Fibroblast of skin of right biceps (primary cell): ENCODE measurements at places on chromosomes 7 and 10.

DNA sequence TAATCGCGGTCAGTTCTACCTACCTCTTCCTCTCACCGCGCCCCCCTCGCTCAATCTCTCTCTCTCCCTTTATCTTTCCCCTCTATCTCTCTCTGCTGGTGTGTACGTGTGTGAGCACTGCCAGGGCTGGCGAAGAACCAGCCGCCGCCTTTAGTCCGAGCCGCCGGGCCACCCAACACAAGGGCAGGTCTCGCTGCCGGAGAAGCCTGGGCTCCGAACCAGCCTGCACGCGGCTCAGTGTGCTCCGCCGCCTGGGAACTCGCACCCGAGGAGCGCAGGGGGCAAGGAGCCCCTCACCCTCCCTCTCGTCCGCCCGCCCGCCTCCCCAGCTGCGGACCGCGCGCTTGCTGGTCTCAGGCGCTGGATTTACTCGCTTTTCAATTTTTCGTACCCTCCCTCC, 1.7 kb downstream of the NXPH1 start:
- DNase-seq = no peak

- DNase-seq = peak; percentile 26
Measured at GRCh38 chr10:16520900-16521299, 779 bp downstream of the C1QL3 start.

GRCh38 chr10:3491571-3491970, 293.4 kb downstream of the KLF6 start:
- DNase-seq = no peak

GRCh38 chr10:103546401-103546800, 52.9 kb downstream of the NEURL1 start:
- DNase-seq = no peak

- no peak for DNase-seq
Measured at GRCh38 chr7:50462361-50462760, 12.2 kb upstream of the FIGNL1 start.

- no peak for DNase-seq
Measured at GRCh38 chr10:107071301-107071700, 93.2 kb downstream of the SORCS1 start.
